ENCODE measurements at places on chromosomes 2 and 18.
A peak's percentile ranks its signal among the peaks of the same experiment; 100 is the strongest.

DNA sequence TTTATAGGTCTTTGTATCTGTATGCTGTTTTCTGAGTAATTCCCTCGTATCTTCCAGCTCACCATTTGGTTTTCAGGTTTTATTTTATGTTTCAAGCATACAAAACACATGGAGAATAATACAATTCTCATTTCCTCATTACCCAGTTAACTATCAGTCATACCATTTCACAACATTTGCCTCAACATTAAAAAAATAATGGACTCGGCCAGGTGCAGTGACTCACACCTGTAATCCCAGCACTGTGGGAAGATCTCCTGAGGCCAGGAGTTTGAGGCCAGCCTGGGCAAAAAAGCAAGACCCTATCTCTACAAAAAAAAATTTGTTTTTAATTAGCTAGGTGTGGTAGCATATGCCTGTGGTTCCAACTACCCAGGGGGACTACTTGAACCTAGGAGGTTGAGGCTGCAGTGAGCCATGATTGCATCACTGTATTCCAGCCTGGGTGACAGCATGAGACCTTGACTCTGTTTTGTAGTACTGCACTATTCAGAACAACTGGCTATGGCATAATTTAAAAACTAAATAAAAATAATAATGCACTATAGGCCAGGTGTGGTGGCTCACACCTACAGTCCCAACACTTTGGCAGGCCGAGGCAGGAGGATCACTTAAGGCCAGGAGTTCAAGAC is 20.3 kb downstream of the NPC1 start:
- no peak for DNase-seq

- DNase-seq = no peak
Observed at GRCh38 chr2:218780851-218781690, 876 bp upstream of the CYP27A1 start.

DNA sequence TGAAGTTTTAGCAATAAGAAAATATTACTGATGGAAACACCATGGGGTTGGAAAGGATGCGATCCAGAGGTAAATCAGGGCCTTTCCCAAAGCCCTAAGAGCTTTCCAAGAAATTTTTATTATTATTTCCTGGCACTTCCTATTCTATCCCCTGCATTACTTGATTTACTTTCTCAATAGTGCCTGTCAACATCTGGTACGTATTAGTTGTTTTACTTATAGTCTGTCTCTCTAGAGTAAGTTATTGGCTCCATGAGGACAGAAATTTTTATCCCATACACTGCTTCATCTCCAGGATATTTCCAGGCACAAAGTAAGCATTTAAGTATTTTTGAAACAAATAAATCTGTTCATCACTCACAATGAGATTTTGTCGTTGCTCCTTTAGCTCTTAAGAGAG is 18.1 kb downstream of the PPP4R1 start:
- DNase-seq = no peak

- no peak for DNase-seq
Observed at GRCh38 chr2:66888791-66889631, 454.1 kb downstream of the MEIS1 start.

DNA sequence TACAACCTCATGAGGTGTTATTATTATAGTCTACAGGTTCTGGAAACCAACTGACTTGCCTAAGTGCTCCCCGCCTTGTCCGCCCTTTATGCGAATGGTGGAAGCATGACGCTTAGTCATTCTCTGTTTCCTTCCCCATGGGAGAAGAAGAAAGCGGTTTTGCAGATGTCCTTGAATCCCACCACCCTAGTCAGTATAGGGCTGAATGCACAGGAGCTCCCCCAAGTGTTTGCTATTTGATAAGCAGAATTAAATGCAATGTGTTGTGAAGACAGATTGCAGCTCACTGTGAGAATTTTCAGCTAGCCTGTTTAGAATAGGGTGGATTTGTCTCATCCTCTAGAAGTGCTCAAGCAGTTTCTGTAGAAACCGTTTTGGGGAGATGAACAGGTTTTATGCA is 652.0 kb downstream of the DCC start:
- no peak for DNase-seq

- DNase-seq = no peak
Observed at GRCh38 chr2:715854-716560, 38.8 kb upstream of the TMEM18 start.

DNA sequence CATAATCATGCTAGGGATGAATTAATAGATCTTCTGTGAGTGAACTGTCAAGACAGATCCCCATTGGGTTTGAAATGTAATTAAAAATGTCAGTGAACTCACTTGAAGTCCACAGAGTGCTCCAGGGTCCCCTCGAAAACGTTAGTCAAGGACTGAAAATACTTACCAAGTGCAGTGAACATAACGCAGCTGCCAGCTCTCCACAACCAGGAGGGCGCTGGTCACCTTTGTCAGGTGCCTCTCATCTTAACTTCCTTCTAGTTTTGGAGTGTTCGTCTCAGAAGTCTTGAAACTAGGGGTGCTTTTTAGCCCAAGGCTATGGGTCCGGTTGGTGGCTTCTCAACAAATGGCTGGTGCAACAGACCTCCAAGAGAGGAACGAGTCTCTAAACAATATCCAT is 70.7 kb downstream of the NCK2 start:
- no peak for DNase-seq

DNA sequence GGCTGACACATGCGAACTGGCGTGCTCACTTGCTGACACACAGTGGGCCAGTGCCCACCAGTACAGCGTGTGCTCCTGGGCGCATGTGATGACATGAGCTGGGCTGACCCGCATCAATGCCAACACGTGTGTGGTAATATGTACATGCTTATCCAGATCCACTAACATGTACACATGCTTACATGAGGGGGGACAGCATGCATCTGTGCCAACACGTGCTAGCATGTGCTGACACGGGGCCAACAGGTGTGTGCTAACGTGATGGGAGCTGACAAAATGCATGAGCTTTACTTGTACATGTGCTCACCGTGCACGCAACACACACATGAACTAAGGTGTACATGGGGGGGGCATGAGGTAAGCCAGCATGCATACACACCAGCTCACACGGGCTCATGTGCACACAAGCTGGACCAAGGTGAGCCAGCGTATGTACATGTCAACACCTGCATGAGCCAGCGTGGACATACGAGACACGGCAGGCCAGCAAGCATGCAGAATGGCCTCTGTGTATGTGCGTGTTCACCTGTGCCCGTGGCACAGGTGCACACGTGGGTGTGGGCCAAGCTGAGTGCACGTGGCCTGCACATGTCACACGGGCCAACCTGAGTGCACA is 28.5 kb downstream of the GPC1 start:
- peak; percentile 22 for DNase-seq

DNA sequence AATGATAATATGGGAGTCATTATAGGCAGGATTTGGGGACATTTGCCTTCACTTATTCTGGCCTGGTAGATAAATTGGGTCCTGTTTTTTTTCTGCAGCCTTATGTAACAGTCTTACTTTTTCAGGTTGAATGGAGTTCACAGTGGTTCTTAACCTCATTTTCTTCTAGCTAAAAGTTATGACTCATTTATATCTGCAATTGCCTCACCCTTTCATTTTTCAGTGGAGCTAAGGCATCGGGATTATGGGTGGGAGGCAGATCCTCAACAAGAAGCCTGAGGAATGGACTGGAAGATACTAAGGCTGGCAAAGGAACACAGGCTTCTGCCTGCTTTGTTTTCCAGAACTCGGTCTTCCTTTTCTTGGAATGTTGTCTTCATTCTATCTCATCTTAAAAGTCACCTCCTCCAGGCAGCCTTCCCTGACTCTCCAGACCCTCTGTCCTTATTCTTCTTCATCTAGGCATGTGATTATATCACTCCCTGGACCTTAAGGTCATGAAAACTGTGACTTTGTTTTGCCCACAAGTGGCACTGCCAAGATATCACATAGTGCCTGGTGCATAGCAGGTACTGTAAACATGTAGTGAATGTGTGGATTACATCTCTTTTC is 41.0 kb upstream of the ACSL3 start:
- DNase-seq = no peak

DNA sequence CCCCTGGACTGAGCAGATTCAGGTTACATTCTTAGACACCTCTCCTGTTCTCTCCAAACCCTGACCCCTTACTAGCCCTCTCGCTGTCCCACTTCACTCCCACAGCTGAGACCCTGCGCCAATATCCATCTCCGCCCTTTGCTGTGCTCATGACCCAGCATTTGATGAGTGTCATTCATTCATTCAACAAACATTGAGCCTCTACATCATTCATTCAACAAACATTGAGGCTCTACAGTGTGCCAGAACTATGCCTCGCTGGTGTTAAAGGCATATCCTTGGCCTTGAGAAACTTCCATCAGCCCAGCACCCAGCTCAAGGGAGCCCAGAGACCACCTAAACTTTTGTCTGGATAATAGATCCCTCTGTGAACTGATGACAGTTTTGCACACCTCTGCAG is 41.9 kb upstream of the MRPL33 start:
- no peak for DNase-seq

- DNase-seq = no peak
Observed at GRCh38 chr2:19682493-19682892, 219.3 kb downstream of the TTC32 start.

GRCh38 chr2:92074549-92074898 is 2796.7 kb upstream of the TEKT4 start:
- no peak for DNase-seq

- no peak for DNase-seq
Observed at GRCh38 chr2:69715964-69716363, 26.0 kb upstream of the ANXA4 start.

- DNase-seq = no peak
Observed at GRCh38 chr18:56146565-56146964, 491.8 kb downstream of the TXNL1 start.

DNA sequence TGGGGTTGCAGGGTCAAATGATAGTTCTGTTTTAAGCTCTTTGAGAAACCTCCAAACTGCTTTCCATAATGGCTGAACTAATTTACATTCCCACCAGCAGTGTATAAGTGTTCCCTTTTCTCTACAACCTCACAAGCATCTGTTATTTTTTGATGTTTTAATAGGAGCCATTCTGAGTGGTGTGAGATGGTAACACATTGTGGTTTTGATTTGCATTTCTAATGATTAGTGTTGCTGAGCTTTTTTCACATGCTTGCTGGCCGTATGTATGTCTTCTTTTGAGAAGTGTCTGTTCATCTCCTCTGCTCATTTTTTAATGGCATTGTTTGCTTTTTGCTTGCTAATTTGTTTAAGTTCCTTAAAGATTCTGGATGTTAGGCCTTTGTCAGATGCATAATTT is 107.7 kb downstream of the PDE11A start:
- DNase-seq = no peak

DNA sequence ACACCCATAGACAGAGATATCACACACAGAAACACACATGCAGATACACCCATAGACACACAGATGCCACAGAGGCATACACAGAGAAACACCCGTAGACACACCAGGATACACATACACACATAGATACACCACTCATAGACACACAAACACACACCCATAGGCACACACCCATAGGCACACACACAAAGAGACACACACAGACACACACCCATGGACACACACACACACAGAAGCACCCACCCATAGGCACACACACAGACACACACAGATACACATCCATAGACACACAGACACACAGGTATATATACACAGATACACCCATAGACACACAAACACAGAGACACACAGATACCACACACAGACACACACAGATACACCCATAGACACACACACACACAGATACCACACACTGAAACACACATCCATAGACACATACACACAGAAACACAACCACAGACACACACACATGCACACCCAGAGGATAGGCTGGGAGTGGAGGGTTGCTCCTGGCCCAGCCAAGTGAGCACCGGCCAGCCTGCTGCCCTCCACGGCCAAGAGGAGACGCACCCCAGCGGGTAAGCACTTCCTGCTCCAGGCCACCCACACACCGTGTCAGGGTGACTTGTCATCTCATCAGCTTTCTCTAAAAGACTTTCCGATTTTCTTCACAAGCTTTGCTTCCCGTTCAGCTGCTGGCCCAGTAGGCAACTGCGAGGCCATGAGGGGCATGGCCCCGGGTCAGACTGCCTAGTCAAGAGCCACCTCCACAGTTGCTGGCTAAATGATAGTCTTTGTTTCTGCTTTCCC is 14.1 kb upstream of the CNNM3 start:
- no peak for DNase-seq

DNA sequence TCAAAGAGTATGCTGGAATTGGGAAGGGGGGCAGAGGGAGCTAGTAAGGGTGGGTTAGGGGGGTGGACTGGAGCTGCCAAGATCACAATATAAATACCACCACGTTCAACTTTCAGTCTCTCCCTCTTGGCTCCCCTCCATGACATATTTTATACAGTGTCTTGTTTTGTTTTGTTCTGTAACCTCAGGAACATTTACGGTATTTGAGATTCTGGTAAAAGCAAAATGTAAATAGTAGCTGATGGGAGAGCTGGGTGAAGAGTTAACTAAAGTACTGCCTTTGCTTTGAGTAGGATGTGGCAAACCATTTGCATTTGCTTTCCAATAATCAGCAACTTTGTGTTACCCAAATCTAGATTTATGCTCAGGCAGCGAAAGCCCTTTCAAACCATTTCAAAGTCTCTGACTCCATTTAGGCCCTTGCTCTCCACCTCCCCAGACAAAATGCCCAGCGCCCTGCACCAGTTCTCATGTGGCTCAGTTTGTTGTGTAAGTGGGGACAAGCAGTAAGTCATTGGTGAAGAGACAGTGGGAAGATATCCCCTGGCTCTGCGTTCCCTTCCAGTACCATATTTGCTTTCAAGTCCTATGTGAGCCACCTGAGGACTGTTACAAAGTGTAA is 17.4 kb downstream of the IRS1 start:
- no peak for DNase-seq

GRCh38 chr2:161146209-161146775 is 13.9 kb upstream of the TANK start:
- DNase-seq = no peak

DNA sequence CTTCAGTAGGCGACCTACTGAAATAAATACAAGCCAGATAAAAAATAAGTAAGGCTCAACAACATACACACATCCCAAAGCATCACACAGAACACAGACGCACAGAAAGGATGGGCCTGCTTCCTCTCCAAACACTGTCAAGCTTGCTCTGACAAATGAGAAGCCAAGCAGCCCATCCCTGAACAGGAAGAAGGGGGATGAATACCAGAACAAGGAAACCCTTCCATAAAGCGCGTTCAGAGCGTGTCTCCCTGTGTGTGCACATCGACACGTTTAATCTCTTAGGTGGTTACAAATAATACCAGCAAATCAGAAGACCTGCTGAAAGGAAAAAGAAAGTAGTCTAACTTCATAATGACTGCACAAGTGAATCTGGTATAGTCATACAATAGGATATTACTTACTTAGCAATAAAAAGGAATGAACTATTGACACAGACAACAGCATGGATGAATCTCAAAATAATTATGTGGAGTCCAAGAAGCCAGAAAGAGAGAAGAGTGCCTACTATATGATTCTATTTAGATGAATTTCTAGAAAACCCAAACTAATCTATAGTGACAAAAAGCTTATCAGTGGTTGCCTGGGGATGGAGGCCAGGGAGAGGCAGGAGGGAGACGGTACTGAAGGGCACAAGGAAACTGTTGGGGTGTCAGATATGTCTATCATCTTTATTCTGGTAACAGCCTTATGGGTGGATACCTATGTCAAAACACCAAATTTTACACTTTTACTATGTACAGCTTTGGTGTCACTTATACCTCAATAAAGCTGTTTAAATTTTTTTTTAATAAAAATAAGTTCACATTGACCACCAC is 26.8 kb downstream of the MBOAT2 start:
- DNase-seq = no peak

Data from omental fat pad (tissue), 4 donors.